ENCODE measurements at places on chromosomes 6 and 20.

DNA sequence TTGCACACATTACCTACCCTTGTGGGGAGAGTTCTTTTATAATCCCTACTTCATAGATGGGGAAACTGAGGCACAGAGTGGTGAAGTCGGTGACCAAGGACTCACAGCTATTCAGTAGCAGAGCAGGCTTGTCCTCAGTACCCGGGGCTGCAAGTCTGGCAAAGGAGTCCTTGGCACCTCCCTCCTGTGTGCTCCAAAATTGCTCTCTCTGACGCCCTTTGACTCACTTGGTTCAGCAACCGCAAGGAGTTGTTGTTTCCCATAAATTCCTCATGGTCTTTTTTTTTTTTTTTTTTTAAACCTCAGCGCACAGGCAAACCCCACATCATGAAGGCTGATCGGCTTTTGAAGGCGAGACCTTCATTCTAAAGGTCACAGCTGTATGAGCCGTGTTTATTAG lies 143.2 kb downstream of the CEBPB start:
- DNase-seq: no peak

GRCh38 chr6:95417856-95418255 lies 159.5 kb upstream of the MANEA start:
- no peak for DNase-seq

DNA sequence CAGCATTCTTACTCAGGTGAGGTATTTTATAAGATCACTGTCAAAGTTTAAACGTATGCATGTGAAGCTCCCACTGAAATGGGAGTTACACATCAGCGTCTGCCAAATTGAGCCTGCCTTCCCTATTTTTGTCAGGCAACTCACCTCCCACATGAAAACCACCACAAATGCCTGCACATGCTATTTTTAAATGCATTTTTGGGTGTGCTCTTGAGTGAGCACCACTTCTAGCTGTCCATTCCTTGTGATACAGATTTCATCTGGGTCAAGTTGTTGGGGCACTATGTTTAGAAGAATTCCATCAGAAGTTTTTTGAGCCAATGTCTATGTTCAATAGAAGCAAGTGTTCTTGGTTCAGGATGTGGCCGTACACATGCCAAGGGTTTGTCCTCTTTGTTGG lies 71.7 kb upstream of the RIPPLY2 start:
- no peak for DNase-seq

DNA sequence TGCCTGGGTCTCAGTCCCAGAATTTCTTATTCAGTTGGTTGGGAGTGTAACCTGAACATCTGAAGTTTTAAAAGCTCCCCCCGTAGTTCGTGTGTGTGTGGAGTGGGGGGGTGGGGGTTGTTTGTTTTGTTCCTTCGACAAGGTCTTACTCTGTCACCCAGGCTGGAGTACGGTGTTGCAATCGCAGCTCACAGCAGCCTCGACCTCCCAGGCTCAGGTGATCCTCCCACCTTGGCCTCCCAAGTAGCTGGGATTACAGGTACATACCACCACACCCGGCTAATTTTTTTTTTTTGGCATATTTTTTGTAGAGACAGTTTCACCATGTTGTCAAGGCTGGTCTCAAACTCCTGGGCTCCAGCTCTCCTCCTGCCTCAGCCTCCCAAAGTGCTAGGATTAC lies 3.1 kb downstream of the CCM2L start:
- no peak for DNase-seq

DNA sequence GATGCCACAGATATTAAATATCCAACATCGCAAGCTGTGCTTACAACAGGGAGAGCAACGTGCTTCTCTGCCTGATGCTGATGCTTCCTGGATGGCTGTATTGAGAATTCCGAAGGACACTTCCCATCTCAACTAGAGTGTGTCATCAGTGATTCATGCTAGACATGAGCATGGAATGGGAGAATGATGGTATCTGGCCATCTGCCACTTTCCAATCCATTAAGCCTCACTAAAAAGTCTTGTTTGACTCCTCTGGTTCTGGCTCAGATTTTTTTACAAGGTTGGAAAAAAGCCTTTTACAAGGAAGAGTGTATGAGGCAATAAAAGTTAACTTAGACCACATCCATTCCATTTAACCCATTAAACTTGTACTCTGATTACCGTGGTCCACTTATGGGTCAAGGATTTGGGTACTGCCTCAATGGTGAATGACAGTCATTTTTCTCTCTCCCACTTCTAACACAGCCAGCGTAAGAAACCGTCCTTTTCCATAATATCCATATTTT lies 265.3 kb downstream of the UST start:
- no peak for DNase-seq

DNA sequence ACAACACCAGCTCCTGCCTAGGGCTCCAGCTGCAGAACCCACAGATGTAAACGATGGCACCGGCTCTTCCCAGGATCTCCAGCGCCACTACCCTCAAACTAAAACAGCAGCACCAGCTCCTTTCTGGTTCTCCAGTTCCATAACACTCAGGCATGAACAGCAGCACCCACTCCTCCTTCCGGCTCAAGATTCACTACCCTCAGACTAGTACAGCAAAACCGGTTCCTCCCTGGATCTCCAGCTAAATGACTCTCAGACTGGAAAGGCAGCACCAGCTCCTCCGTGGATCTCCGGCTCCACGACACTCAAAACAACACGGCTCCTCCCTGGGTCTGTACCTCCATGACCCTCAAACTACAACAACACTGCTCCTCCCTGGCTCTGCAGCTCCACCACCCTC lies 325.0 kb downstream of the PREX1 start:
- no peak for DNase-seq

DNA sequence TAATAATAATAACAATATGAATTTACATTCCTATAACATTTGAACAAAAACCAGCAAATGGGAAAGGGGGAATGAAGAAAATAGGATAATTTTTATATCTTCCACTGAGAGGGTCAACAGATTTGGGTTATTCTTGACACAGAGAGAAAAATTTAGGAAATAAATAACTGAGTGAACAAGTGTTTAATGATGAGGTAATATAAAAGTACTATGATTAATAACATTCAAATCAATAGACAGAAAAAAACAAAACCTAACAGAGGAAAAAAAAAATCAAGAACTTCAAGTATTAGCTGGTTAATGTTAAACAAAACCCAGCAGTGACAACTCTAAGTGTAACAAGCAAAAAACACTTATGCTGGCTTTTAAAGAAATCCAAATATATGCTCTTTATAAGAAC lies 66.5 kb downstream of the LCA5 start:
- DNase-seq: no peak

- peak; percentile 93 for DNase-seq
Measured at GRCh38 chr20:33686100-33686983, at the start of gene E2F1. Gene E2F1, minus strand, starts transcription at chr20:33686385. Its CDS starts 121 bp downstream, at chr20:33686264.

- peak; percentile 10 for DNase-seq
Measured at GRCh38 chr6:11710311-11710761, 68.3 kb downstream of the ADTRP start.

- no peak for DNase-seq
Measured at GRCh38 chr6:99013145-99013544, 65.4 kb upstream of the FBXL4 start.

GRCh38 chr6:165939601-165940290 lies 227.9 kb downstream of the TBXT start:
- DNase-seq: no peak

DNA sequence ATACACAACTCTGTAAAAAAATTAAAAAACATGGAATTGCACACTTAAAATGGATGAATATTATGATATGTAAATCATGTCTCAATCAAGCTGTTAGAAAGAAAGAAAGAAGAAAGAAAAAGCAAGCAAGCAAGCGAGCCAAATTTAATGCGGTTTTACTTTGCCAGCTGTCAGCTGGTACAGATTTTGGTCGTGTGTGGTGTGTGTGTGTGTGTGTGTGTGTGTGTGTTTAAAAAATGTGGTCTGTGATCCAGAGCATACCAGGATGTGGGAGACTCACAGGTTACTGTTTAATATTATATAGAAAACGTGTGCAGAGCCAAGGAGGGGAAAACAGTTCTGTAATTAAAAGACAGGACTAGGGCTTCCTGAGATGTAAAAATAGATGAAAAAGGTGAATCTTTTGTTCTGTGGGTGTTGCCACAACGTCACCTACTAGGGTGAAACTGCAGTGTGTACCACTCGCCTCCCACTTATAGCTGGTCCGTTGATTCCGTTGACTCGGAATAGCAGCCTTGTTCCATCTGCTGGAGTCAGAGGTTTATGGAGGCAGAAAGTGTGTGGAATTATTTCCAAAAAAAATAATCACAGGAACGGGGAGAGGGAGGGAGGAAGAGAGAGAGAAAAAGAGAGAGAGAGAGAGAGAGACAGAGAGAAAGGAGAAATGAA lies 197.7 kb downstream of the BCAS1 start:
- no peak for DNase-seq

GRCh38 chr6:168715643-168716481 lies 274.9 kb downstream of the SMOC2 start:
- no peak for DNase-seq

All from activated CD4-positive, CD25-positive, alpha-beta regulatory T cell (primary cell).